Kidney (tissue), 22 donors: ENCODE measurements at places on chromosomes 12 and 14. TPM values are rescaled to one million over a fixed set of nuclear protein-coding genes. Genes with fewer than 3 reads are reported as not detected.

Gene SALL2
- polyA plus RNA-seq, result 5.5 TPM

Gene SPRYD4
- polyA plus RNA-seq, result 6.0 TPM

Gene E2F7
- polyA plus RNA-seq, result not detected

Gene PMCH
- polyA plus RNA-seq, result not detected

Gene MYO1A
- polyA plus RNA-seq, result 0.77 TPM

Gene CD163L1
- polyA plus RNA-seq, result 8.5 TPM

Gene PPTC7
- 10.0 TPM for polyA plus RNA-seq

Gene ABCD2
- polyA plus RNA-seq, result 0.17 TPM

Gene CCDC175
- not detected for polyA plus RNA-seq

Gene NPAS3
- polyA plus RNA-seq, result 0.82 TPM

Gene AICDA
- not detected for polyA plus RNA-seq

Gene CLEC2B
- polyA plus RNA-seq, result 7.0 TPM

Gene PRH2
- not detected for polyA plus RNA-seq

Gene PPP2R5E
- 9.7 TPM for polyA plus RNA-seq

Gene LRIG3
- polyA plus RNA-seq, result 4.4 TPM

Gene ITGB7
- polyA plus RNA-seq, result 11.0 TPM
